Activated CD8-positive, alpha-beta memory T cell treated with anti-CD3 and anti-CD28 coated beads for 4 hours (primary cell): ENCODE measurements at places on chromosomes 3 and 15.
A peak's percentile ranks its signal among the peaks of the same experiment; 100 is the strongest.

GRCh38 chr15:85168642-85169173 is 187.1 kb downstream of the PDE8A start:
- no peak for DNase-seq

GRCh38 chr15:94584833-94585244 is 353.5 kb downstream of the MCTP2 start:
- peak; percentile 8 for DNase-seq

GRCh38 chr3:147939839-147940238 is 530.7 kb downstream of the ZIC1 start:
- DNase-seq: no peak

DNA sequence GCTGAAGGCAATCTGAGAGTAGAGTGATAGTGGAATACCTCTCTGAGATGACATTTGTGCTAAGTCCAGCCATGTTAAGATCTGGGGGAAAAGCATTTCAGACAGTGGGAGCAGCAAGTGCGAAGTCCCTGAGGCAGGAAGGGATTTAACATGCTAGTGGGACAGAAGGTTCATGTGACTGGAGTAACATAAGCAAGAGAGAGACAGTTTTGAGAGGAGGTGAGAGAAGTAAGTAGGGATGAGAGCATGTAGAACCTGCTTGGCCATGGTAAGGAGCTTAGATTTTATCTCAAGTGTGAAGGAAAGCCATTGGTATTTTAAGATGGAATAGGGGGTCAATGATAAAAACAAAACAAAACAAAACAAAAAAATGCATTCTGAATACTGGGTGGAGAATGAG is 358.6 kb upstream of the KCNH8 start:
- no peak for DNase-seq

DNA sequence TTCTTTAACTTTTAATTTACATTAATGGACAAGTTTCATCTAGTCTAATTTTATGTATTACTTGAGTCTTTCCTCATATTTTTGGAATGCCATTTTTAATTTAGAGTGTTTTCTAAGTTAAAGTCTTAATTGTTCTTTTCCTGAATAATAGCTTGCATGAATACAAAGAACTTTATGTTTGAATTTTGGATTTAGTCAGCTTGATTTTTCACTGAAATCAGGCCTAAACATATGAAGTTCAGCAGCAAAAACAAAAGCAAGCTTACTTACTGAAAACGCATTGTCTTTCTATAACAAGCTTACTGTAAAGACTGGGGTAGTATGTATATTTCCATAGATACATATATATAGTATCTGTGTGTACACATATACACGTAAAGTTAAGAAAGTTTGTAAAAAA is 126.0 kb downstream of the ZBTB20 start:
- no peak for DNase-seq

- no peak for DNase-seq
Measured at GRCh38 chr3:5305684-5305989, 118.1 kb downstream of the EDEM1 start.

GRCh38 chr15:92365906-92366305 is 27.8 kb upstream of the ST8SIA2 start:
- no peak for DNase-seq

- DNase-seq: no peak
Measured at GRCh38 chr3:197345390-197345789, 47.0 kb upstream of the DLG1 start.

GRCh38 chr15:80072285-80072994 is 13.0 kb downstream of the ZFAND6 start:
- DNase-seq: no peak

GRCh38 chr15:101389362-101389761 is 94.3 kb upstream of the SNRPA1 start:
- DNase-seq: no peak

DNA sequence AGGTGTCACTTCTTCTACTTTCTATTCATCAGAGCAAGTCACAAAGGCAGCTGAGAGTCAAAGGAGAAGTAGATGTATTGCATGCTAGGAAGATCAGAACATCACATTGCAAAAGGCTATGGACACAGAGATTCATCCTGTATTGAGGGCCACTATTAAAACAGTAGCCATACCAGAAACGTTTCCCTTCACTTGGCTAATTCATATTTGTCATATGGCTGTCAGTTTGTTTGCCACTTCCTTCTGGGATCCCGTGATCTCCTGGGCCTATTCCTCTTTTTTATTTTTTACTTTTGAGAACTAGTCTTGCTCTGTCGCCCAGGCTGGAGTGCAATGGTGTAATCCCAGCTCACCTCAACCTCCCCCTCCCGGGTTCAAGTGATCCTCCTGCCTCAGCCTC is 184.0 kb upstream of the SATB1 start:
- no peak for DNase-seq

DNA sequence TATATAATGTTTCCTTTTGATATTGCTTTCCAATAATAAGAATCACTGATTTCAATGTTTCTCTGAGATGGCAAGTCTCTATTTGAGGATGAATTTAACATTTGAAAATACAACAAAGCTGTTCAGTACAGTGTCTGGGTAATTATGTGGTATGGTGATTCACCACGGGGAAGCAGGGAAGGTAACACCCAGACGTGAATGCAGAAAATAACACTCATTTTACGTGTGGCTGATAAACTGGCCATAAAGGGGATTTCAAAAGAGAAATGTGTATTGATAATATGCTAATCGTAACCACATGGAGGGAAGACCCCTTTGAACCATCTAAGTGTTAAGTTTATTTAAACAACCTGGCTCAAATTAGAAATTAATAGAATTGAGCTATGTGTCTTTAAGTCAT is 344.6 kb downstream of the GRM7 start:
- no peak for DNase-seq
